ENCODE measurements at places on chromosomes 3 and 15.

DNA sequence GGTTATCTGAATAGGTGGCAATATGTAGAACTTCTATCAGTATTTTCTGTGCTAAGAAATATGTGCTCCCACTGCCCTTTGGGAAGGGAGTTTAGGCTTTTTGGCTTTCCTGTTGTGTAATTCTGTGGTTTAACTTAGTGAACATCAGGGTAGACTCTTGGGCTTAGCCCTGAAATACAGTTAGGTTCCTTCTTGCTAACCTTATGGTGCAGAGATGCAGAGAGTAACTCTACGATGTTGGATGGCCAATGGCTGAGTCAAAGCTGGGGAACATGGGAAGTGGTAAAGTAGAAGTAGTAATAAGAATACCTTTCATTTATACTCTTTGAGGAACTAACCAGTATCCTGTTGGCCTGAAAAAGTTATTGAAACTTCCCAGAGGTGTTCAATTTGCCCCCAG lies 80.8 kb upstream of the IL12A start:
- DNase-seq = no peak

- no peak for DNase-seq
Measured at GRCh38 chr3:156772588-156773206, 53.5 kb upstream of the LEKR1 start.

DNA sequence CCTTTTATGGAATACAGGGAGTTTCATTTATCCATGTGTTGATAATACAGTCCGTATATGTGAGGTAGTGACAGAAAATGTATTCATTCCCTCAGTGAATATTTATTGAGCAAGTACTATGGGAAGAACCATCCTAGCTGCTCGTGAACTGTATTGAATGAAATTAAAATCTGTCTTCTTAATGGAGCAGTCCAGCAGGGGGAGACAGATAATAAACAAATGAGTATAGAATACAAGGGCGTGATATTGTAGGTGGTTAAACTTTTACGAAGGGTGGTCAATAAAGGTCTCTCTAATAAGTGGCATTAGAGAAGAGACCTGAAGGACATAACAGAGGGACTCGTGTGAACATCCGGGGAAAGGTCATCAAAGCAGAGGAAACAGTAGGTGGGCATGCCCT lies 62.7 kb upstream of the OSTN start:
- no peak for DNase-seq

GRCh38 chr3:50521572-50521971 lies 18.1 kb upstream of the CACNA2D2 start:
- DNase-seq = no peak

DNA sequence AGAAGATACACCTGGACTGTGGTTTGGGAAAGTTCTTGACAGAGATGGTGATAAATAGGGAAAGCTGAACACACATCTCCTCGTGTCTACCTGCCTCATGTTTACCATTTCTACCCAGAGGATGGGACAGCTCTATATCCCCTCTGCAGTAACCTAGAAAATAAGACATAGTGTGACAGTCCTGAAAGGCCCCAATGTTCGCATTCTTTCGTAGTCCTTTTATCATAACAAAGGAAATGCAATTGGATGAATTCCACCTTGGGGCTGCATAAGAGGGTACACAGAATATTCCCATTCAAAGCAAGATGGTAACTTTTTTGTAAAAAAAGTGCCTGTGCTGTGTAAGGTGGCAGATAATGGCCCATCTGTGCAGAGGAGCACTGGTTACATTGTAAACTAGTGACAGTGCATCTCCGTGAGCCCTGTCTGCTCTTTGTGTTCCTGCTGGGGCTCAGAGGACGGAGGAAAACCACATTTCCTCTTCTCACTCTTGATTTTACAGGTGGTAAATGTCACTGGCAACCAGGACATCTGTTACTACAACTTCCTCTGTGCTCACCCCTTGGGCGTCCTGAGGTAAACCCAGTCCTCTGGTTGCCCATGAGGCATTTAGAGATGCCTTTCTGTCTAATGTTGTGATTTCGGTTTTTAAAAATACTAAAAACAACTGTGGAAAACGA lies 74.3 kb downstream of the SIDT1 start:
- DNase-seq = no peak
